Activated CD8-positive, alpha-beta T cell treated with anti-CD3 and anti-CD28 coated beads, Interleukin-2, amount 10 ng/mL, durations not matched to agents 7 days and 5 days (primary cell): ENCODE measurements at places on chromosomes 13 and 19.

DNA sequence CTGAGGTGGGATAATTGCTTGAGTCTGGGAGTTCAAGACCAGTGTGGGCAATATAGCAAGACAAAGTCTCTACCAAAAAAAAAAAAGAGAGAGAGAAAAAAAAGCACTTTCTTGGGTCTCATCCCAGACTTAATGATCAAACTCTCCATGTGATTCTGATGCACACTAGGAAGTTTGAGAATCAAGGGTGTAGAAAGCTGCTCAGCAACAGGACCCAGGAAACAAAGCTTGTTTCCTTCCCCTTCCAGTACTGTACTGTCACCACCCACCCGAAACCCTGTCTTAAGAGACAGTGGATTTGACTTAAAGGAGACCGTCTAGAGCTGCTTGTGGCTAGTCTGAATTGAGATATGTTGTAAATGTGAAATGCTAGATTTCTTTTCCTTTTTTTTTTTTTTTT, 5.8 kb downstream of the MISP3 start:
- no peak for DNase-seq

DNA sequence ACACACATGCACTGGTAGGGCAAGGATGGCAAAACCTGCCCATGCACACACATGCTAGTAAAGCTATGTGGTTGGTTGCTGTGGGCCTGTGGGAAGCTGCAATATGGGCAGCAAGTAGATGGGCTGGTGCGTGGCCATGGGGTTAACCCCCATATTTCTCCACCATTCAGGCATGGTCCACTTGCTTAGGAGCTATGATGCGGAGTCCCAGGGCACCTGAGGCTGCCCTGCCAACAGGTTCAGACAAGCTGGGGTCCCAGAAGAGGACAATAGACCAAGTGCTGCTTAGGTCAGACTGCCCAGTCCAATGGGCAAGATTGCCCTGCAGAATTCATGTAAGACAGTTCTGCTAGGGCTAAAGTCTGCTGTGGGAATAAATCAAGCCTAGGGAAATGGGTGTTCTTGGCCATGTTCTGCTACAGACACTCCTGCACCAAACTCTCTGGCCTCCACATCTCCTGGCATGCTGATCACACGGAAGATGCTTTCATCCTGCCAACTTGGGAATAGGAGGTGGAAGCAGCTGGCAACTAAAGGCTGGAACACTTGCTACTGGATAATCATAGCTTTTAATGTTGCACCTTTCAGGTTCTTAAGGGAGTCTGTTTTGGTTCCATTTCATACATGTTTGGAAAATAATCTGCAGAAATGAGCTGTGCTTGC, 646.3 kb upstream of the SLITRK1 start:
- DNase-seq, result no peak

- peak; percentile 79 for DNase-seq
Observed at GRCh38 chr19:41641879-41642485, 15.1 kb upstream of the CEACAM4 start.

GRCh38 chr19:35760711-35761349, 2.9 kb downstream of the PROSER3 start:
- no peak for DNase-seq

- DNase-seq, result no peak
Observed at GRCh38 chr19:2359992-2360685, at the start of gene TMPRSS9. Gene TMPRSS9, plus strand, starts transcription at chr19:2360265. Its CDS starts 29,521 bp downstream, at chr19:2389786.

GRCh38 chr19:52592301-52592700, 22.2 kb downstream of the ZNF701 start:
- DNase-seq, result no peak

GRCh38 chr19:17424743-17425365, 5.0 kb downstream of the MVB12A start:
- peak; percentile 60 for DNase-seq
